Kidney epithelial cell (primary cell): ENCODE measurements at places on chromosomes 5 and 9. TPM values are rescaled to one million over a fixed set of nuclear protein-coding genes. Genes with fewer than 3 reads are reported as not detected.
A peak's percentile ranks its signal among the peaks of the same experiment; 100 is the strongest.

DNA sequence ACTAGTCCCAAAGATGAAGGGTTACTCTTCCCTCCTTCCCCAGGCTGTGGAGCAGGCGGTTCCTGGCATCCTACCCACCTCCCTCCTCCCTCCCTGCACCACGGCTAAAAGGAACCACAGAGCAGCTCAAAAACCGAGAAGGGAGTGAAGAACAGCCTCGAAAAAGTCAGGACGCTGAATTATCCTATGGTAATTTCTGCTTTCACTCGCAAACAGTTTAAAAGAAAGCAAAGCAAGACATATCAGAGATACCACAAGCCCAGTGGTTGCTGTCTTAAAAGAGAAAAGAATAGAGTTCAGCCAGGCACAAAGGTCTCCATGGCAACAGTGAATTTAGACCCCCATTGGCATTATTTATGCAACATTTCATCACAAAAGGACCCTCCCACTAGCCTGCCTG, 315.4 kb downstream of the CTNND2 start:
- no peak for DNase-seq

GRCh38 chr9:2613730-2614271, 7.8 kb upstream of the VLDLR start:
- no peak for DNase-seq

- peak; percentile 95 for DNase-seq
These were observed 283.6 kb upstream of the NMUR2 start for GRCh38 chr5:152688561-152689249.

DNA sequence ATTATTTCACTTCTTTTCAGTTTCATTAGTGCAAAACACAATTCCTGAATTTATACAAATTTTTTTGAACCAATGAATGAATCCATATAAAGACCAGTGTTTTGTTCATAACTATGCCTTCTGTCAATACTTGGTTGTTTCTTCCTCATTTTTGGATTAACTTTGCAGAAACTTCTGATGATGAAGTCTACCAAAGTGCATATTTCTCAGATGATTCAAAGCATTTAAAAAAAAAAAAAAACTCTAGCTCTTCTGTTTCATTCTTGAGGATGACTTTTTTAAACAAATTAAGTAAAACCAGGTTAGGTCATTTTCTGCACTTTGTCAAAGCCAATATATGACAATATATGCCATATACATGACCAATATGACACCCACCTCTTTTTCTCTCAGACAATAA, 92.6 kb downstream of the CHSY3 start:
- DNase-seq = no peak

The CFAP90 gene
- total RNA-seq = 0.34 TPM in 1 of 2 replicates, not detected in the other
